ENCODE measurements at places on chromosomes 3 and 15.

DNA sequence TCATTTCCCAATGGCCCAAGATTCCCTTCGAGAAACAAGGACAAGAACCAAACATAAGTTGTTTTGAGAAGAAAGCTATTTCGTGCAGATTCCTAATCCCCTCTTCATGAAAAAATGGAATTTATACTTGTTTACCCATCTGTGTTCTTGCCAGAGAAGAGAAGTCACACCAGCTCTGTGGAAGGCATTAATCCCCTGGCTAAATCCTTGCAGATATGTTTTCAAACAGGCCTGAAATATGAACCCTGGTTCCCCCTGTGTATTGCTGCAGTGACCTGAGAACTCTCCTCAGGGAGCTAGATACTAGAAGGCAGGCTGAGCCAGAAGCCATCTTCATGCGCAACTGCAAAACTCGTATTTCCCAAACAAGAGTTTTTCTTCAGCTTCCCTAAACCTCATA is 337.7 kb downstream of the NEK10 start:
- DNase-seq: no peak

DNA sequence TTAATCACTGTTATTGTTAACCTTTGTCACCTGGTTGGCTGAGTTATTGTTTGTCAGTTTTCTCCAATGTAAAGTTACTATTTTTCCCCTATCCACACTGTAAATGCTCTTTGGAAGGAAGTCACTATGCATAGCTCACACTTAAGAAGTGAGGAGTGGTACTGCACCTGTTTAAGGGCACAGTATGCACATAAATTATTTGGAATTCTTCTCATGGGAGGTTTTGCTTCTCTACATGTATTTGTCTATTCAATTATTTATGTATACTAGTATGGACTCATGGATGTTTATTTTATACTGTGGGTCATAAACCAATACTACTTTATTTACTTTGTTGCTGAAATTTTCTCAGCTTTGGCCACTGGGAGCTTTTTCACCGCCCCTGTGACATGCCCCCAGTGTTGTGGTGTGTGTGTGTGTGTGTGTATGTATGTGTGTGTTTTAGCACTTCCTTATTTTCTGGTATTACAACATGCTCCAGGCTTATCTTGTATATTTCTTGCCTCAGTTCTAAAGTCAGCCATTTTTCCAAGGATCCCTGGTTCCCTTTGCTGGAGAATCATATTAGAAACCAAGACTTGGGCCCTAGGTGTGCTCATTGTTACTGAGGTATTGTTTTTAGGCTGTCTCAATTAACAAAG is 290.5 kb downstream of the KBTBD8 start:
- DNase-seq: no peak

DNA sequence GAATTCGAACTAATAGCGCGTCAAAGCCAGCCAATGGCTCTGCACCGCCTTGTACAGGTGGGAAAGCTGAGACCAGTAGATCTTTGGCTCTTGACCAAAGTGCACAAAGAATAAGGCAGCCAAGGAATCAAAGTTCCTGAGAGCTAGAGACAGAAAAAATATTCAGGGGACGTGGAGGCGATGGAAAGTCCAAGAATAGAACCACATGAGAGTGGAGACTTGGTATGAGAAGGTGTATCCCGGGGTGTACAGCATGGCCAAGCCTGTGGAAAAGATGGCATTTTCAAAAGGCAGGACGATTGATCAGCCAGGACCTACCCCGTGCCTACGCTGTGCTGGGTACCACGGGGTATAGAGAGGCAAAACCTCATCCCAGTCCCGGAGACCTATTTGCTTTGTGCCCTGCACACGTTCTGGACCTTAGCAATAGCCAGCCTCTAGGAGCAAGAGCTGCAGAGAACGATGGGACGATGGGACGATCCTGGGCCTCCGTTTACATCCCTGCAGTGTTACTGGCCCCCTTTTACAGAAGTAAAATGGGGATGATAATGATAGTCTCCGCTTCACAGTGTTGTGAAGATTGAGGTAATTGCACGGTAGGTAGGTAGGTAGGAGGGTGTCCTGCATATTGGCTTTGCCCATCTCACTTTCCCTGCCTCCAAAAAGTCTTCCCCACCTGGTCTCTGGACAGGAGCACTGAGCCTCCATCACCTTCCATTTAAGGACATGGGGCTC is 583 bp upstream of the RBSN start:
- no peak for DNase-seq

DNA sequence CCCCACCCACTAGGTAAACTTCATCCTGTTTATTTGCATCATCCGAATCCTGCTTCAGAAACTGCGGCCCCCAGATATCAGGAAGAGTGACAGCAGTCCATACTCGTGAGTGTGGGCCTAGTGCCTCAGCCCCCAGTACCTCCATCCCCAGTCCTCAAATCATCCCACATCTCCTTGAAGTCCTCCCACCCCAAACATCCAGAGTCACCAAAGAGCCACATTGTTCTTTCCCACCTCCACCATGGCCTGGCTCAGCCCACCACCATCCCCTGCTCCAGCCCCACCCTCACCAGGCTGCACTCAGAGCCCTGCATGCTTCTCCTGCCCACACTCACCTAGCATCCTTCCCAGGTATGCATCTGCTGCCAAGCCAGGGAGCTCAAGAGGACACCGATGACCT is 29.8 kb downstream of the VIPR1 start:
- no peak for DNase-seq

DNA sequence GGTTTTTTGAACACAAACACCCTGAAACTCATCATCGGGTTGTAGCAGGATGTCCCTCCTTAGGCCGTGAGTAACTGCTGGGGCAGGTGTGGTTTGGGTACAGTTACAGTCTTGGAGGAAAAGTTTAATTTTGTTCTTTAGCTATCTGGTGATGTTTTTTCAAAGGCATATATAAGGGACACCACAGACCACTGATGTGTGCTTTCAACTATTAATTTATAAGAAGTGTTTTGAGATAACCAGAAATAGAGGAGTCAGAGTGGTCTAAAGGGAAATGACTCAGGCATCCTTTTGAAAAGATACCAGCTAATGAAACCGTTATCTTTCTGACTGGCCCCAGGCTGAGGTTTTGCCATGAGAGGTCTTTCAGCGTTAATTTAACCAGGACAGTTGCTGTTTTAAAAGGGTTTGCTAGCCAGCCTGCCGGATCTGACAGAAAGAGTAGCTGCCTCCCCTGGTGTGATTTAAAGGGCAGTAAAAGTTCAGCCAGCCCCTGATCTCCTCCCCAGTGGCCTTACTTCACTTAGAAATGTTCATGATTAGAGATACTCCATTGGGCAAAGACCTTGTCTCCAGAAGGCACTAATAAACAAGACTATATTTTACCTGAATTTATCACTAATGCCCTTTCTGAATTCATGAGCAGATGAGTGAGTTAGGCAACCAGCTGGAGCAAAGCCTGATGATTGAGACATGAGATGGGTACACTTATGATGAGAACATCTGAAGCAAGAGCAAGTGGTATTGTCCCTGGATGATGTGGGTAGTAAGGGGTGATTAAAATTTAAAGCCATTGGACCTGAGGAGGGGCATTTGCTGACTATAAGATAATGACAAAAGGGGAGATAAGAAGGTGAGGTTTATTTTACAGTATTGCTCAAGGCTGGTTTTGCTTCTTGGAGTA is 482.5 kb upstream of the TBL1XR1 start:
- DNase-seq: no peak

DNA sequence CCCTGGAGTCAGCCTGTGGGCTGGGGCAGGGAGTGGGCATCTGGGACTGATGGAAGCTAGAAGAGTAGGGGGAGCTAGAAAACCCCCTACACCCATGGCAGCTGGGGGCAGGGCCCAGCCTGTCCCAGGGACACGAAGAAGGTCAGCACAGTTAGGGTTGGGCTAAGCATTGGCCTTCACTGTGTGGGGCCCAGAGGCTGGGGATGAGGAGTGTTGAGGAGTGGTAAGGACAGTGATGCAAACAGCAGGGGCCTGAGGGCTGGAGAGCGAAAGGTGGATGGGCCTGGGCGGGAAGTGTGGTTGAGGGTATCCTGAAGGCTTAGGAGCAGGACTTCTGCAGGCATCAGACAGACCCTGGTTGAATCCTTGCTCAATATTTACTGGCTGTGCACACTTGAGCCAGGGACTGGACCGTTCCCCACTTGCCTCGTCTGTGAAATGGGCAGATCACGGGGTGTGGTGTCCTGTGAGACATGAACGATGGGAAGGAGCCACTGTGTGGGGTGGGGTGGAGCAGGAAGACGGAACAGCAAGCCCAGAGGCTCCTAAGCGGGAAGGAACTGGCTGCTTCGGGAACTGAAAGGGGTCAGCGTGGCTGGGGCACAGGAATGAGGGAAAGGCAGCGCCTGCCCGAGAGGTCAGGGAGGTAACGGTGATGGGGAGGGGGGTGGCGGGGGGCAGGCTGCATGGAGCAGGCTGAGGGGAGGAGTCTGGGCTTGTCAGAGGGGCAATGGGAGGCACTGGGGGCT is 7.3 kb downstream of the PRKCD start:
- no peak for DNase-seq

DNA sequence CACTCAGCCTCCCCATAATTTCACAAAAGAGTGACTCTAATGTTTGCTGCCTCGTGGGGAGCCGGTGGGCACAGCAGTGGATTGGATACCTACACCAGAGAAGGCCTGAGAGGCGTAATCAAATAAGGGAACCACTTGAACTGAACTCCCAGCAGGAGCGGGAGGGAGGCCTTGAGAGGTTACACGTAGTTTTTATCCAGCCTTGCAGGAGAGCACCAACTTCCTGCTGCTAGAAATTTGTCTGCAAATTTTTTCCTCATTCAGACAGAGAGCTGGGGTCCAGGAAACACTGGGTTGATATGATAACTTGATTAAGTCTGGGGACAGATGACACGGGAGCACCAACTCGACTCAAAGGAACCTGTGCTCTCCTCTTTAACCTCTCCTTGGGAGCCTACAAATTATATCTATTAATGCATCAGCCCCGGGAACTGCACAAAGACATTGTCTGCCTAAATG is 69.8 kb downstream of the HES1 start:
- no peak for DNase-seq

DNA sequence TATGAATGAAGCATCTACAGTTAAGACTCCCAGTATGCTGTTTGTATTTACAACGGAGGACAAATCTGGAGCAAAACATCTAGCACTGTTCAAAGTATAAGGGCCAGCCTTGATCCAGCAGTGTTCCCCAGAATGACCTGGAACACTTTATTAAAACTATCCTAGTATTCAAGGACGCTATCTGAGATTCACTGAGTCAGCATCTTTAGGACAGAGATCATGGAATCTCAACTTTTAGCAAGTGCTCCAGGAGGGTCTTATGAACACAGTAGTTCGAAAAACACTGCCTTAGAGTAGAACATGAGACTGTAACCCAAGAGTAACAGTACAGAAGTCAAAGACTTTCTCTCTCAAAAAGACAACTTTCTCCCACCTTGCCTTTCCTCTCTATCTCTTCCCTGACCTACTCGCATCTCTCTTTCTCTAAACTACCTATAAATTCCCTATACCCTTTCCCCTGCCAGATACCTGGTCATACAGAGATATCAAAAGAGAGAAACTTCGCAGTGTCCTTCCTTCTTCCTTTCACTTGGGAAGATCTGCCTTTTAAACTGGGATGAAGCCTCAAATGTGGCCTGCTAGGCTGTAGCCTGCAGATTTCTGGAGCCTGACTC is 43.8 kb downstream of the AAGAB start:
- no peak for DNase-seq

GRCh38 chr3:39302178-39302577 is 22.3 kb upstream of the CX3CR1 start:
- DNase-seq: no peak

DNA sequence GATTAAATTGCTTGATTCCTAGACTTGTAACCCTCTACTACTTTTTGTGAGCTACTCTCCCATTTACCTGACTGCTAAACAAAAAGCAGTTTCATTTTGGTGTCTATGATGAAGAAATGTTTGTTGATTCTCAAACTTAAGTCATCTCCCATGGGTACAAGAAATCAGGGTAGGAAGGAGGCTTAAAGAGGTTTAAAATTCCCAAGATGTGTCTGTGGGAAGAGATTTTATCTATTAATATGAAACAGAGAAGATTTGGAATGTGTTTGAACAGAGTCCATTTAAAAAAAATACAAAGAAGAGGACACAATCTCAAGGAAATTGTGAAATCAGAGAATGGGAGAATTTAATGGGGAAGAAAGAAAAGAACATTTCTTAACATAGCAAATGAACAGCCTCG is 14.8 kb downstream of the P3H2 start:
- DNase-seq: peak; percentile 76

GRCh38 chr3:29186982-29187725 is 93.7 kb upstream of the RBMS3 start:
- DNase-seq: peak; percentile 52

DNA sequence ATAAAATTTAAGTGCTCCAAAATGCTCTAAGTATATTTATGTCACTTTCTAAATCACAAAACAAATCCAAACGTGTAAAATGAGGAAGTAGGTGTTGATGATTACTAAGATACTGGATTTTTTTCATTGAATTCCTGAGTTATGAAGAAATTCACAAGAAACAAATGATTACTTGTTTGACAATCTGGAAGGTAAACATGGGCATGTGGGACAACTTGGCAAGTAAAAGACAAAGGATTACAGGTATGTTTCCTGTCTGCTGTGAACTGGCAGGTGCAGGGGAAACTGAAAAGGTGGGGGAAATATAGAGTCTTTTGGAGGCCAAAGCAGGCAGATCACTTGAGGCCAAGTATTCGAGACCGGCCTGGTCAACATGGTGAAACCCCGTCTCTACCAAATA is 252.7 kb upstream of the AZI2 start:
- no peak for DNase-seq

GRCh38 chr3:120495809-120496208 is 45.0 kb upstream of the FSTL1 start:
- DNase-seq: no peak

DNA sequence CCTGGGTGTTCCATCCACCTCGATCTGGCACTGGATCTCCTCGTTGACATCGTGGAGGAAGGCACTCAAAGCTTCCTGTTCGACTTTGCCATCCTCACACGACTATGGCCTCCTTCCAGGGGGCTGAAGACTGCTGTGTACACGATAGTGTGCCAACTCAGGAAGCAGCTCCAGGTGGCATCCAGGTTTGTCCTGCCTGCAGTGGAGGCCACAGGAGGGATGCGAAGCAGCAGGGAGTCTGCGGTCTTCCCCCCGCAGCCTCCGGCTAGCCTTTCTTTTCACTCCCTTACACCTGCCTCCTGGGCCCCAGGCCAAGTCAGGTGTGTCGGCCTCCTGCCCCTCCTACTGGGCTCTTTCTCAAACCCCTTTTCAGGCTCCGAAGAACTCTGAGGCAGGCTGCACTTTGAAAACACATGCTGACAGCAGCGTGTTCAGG is 32.2 kb downstream of the SYNM start:
- no peak for DNase-seq
